ENCODE measurements at places on chromosomes 4 and X.

DNA sequence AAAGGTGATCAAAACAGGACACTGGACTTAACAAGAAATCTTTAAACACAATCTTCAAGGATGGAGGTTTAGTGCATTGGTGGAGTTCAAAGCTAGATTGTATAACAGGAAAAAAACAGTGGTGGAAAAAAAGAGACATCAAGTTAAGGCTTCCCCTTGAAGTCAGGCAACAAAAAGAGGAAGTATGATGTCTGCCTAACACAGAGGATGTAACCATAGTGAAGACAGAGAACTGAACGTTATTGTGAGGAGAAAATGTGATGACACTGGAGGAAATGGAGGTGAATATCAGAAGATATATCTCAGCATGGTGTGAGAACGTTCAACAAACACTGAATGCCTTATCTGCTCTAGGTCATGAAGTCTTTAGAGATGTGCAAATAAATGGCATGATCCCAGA is 192.4 kb upstream of the AR start:
- DNase-seq = peak; percentile 7

- no peak for DNase-seq
These were observed 799.6 kb upstream of the DIAPH2 start for GRCh38 chrX:95885074-95885473.

DNA sequence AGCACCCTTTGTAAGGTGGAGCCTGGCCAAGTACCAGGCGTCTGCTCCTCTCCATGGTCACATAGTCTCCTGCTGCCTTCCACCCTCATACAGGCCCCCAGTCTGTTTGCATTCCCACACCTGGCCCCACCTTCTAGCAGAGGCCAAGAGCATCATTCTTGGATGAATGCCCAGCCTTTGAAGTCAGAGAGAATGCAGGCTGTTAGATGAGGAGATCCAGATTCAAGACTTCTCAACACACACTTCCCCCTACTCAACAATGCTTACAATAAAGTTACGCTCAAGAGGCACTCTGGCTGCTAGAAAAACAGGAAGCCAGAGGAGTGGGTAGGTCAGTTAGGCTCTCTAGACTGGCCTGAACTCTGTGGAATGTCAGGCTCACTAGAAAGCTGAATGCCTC is 43.3 kb downstream of the SHROOM4 start:
- no peak for DNase-seq

GRCh38 chr4:127414951-127415606 is 217.7 kb upstream of the INTU start:
- DNase-seq = no peak

DNA sequence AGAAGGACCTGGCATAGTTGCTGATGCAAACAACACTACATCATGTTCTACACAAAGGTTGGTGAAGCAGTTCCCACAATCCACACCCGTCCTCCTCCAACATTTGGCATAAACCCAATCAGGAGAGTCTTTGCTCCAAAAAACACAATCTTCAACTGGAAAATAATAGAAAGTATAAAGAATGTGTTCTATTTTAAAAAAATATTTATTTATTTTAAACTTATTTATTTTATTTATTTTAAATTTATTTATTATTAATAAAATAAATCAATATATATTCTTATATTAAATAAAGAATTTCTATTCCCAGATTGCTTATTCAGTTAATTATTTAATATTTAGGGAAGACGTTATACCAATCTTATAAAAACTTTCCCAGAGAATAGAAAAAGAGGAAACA is 1753.7 kb upstream of the AGA start:
- DNase-seq = no peak

DNA sequence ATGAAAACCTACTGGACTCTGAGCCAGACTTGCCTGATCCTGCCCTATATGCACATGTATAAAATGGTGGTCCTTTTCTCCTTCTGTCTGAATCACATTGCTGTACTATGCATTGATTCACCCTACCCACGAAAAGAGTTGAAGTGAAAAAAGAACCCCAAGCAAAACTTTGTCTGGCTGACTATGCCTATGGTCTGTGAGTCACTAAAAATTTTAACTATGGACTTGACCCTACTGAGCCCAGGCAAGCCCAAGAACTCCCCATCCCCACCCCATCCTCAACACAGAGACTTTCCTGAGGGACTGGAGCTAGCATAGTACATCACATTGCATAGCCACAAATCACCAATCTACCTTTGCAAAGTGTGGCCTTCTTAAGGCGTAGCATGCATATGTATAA is 116.6 kb upstream of the TENM3 start:
- DNase-seq = no peak

GRCh38 chrX:110965409-110966090 is 130.4 kb upstream of the PAK3 start:
- peak; percentile 18 for DNase-seq

DNA sequence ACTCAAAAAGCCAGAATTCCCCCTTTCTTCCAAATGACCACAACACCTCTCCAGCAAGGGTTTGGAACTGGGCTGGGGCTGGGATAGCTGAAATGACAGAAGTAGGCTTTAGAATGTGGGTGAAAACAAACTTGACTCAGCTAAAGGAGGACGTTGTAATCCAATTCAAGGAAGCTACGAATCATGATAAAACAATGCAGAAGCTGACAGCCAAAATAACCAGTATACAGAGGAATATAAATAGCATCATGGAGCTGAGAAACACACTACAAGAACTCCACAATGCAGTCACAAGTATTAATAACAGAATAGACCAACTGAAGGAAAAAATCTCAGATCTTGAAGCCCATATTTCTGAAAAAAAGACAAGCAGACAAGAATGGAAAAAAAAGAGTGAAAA is 95.8 kb upstream of the TET2 start:
- no peak for DNase-seq

- DNase-seq = no peak
These were observed 14.0 kb upstream of the HSFX1 start for GRCh38 chrX:149759824-149760223.

DNA sequence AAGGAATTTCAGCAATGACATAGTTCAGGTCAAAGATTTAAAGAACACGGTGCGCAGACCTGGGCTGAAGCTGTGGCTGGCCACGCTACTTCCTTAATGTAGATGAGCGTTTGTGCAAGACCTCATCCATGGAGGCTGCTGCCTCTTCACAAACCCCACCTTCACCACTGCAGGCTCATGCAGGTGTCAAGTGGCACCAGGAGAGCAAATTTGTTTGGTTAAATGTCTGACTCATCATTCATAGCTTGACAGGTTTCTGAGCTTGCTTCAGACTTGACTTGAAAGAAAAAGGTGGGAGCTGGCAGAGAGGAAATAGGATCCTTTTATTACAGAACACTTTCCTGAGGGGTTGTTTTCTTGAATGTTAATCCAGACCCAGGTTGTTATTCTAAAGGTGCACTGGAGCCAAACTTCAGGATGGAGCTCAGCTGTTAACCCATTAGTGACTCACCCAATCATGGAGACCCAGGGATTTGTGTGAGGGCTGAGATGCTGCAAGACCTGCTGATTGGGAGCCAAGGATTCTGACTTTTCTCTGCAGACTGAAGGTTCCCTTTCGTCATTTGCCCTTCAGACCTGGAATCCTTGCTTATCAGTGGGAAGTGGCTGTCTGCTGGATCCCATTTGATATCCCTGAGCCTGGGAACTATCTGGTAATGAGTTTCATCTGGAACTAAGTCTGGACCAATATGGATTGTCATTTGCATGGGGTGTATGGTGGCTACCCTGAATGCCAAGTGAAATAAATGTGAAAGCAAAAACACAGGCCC is 315.3 kb downstream of the PTTG2 start:
- DNase-seq = peak; percentile 18

DNA sequence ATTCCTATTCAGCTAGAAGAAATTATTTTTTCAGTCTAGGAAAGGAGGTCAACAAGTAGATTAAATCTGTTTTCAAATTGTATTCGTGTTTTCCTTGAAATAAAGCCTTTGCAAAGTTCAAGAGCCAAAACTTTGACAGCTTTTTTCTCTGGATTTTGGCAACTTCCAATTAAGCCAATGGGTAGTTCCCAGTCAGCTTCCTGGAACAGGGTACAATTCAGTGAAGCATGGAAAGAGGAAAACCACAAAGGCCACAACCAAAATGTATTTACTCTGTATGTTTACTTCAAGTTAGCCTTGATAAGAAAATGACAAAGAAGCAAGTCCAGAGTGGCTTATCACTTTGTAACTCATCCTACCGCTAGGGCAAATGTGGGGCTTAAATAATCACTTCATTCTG is 188.6 kb downstream of the COMMD8 start:
- DNase-seq = no peak

- DNase-seq = no peak
These were observed 62.5 kb upstream of the NFKB1 start for GRCh38 chr4:102438396-102439235.

- DNase-seq = peak; percentile 81
These were observed 70.6 kb downstream of the ARFIP1 start for GRCh38 chr4:152850377-152850776.

DNA sequence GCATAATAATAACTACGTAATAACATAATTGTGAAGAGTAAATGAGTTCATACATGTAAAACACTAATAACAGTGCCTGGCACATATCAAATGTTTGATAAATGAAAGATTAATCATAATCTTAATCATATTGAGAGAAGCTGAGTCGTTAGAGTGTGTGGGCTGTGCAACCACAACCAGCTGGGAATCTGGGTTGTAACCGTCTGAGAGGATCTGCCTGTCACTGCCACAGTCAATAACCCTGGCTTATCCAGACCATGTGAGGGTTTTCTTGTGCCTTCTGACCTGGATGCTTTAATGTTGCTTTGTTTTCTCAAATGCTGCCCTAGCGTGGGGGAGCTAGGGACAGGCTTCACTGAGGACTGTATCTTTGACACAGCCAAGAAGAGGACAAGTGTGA is 73.9 kb downstream of the TRPC5 start:
- DNase-seq = no peak

All from NB4 (cell line).